Activated T-cell treated with anti-CD3 and anti-CD28 coated beads for 1 hour (primary cell): ENCODE measurements at places on chromosomes 11 and 22.

- DNase-seq = no peak
Measured at GRCh38 chr11:70167723-70168404, 35.2 kb upstream of the FADD start.

GRCh38 chr11:17019232-17019631 is 5.0 kb upstream of the PLEKHA7 start:
- no peak for DNase-seq

DNA sequence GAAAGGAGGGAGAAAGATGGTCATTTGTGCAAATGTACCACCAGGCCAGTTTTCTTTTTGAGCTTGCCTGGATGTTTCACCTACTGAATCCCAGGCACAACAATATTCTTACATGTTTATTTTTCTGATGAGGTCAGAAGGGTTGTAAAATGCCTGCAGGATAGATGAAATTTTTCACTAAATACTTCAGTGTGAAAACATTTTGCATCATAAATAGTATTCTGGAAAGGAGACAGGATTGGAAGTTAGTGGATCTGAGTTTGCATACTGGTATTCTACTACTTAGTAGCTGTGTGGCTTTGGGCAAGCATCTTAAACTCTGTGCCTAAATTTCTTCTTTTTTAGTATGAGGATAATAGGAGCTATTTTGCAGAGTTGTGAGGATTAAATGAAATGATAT is 24.8 kb downstream of the RNF169 start:
- no peak for DNase-seq

DNA sequence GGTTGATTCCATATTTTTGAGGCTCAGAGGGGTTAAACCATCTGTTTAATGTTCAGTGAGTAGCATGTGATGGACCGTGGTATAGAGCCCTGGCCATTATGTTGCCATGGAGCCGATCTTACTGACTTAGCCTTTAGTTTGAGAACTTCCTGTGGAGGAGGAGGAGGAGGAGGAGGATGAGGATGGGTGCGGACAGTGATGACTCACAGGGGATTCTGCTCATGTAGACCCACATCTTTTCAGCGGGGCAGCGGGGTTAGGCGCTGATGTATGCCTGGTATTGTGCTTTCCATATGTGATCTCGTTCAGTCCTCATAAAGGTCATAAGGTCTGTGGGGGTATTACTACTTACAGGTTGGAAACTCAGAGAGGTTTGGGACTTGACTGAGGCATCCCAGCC is 13.9 kb downstream of the STX3 start:
- no peak for DNase-seq

- DNase-seq = no peak
Measured at GRCh38 chr11:92707173-92707619, 262.3 kb upstream of the MTNR1B start.

DNA sequence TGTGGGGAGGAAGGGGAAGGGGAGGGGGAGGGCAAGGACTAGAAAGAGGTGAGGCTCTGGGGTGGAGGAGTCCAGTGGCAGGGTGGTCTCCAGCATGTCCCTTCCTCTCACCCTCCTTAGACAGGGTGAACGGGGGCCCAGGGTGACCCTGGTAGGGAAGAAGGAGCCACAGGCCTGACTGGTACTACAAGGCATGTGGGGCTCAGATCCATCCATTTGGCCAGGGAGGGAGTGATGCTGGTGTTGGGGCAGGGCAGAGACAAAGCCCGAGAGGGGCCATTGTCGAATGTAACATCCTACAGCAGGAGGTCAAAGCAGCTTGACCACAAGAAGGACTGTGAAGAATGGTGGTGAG is 69.0 kb upstream of the SHISAL1 start:
- DNase-seq = no peak

GRCh38 chr22:43917521-43917920 is 6.1 kb upstream of the PNPLA3 start:
- no peak for DNase-seq

GRCh38 chr11:32334822-32335221 is 100.5 kb downstream of the WT1 start:
- no peak for DNase-seq

DNA sequence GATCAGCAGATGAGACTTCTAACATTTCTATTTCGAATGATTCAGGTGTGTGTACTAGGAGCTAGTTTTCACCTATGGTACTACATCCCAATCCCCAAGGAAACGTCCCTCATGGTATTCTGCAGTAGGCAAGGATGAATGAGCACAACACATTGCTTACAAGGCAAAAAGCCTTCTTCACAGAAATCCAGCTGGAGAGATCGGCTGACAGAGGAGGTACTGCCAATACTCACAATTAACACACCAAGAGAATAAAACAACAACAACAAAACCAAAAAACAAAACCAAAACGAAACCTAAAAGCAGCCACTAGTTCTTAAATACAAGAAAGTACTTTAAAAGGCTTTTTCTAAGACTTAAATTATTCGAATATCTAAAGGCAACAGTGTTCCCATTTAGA is 101.4 kb downstream of the PICALM start:
- DNase-seq = no peak
